Activated T-cell treated with anti-CD3 and anti-CD28 coated beads for 4 hours (primary cell): ENCODE measurements at places on chromosomes 3 and 15.

- no peak for DNase-seq
These were observed 26.6 kb downstream of the ACSBG1 start for GRCh38 chr15:78207641-78208340.

GRCh38 chr3:187568171-187568570 lies 102.0 kb downstream of the SST start:
- DNase-seq = no peak

DNA sequence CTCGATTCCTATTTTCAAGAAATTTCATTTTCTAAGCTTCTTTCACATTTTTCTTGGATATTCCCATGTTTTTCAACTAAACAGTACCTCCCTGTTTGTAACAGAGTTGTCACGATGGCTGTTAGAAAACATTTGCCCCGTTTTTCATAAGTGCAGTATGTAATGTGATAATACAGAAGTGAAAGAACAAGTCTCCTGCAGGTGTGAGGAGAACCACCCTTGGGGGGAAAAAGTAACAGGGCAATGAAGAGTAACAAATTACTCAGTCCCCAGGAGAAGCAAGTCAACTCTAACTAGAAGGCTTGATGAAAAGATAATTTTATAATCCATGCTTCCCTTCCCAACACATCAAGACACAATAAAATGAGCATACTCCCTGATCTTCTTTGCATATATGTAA lies 493.3 kb downstream of the FOXP1 start:
- DNase-seq = no peak

DNA sequence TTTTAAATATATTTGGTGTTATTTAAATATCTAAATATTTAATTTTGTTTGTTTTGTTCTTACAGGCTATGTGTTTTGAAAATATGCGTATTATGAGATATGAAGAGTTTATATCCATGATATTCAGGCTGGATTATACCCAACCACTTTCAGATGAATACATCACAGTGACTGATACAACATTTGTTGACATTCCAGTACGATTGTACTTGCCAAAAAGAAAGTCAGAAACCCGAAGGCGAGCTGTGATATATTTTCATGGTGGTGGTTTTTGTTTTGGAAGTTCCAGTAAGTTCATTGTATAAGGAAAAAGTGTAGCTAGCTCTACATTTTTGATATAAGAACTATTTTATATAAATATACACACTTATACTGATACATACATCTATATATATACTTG lies 6.9 kb downstream of the AADACL2 start:
- DNase-seq = no peak

DNA sequence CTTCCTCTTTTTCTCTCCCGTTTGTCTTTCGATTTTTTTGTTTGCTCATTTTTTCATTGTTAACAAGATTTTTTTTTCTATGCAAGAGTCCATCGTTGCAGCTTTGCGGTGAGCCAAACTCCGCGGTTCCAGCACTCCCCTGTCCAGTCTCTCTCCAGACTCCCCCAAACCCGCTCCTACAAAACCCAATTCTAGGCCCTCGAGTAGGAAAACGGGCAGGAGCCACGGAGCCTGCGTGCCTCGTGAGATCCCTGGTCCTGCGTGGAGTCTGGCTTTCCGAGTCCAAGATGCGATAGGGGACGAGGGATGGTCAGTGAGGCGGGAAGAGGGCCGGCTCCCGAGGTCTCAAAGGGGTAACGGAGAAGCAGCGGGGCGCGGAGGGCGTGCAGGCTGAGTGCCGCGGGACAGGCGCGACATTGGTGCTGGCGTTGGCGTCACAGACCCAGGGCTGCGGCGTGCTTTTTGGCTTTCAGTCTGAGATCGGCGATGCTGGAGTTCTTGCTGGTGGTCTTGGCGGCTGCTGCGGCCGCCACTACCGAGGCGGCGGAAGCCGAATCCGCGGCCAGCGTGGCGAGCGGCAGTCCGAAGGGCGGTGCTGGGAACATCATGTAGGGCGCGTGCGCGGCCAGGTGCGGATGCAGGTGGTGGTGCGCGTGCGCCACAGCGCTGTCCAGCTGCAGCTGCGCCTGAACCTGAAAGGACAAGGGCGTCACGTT lies 8.5 kb downstream of the SHOX2 start:
- DNase-seq = peak; percentile 36

DNA sequence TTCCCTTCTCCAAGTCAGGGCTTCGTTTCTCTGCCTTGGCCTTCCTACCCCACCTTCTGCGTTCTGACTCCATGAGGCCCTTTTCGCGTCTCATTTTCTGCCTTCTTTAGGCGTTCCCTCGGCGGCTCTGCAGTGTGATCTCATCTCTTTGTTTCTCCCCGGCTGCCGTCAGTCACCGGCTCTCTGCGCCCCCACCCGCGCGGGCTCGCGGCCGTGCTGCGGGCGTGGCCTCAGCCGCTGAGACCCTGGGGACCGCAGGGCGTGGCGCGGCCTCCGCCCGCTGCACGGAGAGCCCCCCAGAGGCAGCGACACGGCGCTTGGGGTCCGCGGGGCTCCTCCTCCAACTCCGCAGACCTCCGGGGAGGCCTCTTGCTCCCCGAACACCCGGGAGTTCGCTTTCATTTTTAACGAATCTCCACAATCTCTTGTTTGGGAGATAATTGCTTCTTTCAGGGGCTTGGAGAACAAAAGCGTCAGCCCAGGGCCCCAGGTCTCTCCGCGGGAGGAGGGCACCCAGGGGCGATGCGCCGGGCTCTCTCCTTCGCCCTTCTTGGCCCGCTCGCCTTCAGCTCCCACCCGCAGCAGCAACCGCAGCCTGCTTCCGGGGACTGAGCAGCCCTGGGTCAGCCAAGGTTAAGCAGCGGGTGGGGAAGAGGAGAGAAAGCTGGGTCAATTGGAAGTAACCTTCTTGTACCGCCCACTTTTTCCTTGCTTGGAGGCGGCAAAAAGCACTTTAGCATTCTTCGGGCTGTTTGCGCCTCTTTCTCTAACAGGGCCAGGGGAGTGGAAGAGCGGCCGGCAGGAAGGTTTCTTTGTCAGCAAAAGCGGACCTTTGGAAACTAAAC lies 35.2 kb downstream of the GAP43 start:
- DNase-seq = peak; percentile 51

- no peak for DNase-seq
These were observed 491.8 kb downstream of the MECOM start for GRCh38 chr3:169171739-169172138.

DNA sequence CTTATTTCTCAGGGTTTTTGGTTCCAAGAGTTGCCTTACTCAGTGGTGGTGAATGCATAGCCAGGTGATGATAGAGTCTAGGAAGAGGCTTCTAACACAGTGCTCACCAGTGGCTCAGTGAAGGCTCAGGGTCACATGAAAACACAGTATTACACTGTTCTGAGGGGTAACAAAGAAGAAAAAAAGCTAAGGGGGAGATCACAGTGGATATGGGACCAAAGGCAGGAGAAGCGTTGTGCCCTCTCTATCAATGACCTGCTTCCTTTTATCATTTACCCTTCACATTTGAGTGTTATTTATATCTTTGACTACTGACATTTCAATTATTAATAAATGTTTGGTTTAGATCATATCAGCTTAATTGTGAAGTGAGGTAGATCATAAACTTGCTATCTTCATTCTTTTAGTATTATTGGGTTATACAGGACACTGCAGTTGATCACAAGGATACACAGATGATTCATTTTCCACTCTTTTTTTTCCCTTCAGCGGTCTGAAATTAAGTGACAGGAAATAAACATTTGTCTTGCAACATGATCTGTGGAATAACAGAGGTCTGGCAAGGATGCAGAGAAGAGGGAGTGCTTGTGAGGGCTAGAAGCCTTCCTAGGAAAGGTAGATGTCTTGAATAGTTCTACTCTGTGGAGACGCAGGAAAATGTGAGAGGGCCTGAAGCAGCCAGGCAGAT lies 171.7 kb downstream of the C3orf38 start:
- DNase-seq = no peak

DNA sequence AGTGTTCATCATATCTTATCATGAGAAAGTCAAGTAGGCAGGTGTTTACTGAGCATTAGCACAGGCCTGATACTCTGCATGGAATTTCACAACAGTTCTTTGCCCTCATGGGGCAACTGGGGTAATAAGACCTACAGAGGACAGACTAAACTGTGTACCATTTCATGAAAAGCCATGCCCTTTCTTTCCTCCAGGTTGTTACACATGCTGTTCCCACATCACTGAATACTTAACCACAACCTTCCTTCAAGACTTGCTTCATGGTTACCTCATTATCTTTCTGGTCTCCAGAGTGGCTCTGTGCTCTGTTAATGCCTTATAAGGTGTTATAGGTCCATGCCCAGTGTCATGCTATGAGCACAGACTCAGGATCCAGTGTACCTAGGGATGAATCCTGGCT lies 28.2 kb upstream of the RSL24D1 start:
- no peak for DNase-seq

DNA sequence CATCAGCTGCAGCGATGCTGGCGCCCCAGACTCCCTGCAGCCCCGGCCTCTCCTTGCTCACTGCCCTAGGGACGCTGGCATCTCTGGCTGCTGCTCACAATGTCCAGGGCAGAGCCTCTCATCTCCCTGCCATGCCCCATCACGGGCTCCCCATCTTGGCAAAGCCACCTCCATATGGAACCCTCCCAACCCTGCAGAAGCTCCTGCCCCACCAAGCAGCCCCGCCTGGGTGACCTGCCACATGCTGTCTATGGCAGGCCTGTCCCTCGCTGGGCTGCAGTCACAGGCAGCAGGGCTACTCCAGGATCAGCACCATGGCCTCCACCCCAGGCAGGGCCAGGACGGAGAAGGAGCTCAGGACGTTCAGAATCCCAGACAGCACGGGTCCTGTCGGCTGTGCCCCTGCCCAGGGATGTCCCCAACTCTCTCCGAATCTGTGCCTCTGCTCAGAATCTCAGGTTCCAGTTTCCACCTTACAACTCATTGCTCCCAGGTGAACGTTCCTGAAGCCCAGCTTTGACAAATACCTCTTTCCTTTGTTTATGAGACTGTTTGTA lies 58.4 kb downstream of the PLXNA1 start:
- no peak for DNase-seq

DNA sequence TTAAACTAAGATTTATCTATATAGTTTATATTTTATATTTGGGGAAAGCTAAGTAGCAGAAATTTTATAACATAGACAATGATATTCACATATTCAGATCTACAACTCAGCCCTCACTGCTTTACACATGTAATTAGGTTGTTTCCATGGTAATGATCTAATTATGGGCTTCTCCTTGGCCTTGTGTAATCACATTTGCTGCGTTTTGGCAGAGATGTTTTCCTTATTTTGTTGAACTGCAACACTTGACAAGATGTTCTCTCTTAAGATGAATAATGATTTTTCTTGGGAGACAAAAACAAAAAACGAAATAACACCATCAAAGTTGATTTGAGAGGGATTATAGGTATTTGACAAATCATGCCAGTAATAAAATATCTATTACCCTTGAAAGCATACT lies 635.6 kb upstream of the TBL1XR1 start:
- no peak for DNase-seq

DNA sequence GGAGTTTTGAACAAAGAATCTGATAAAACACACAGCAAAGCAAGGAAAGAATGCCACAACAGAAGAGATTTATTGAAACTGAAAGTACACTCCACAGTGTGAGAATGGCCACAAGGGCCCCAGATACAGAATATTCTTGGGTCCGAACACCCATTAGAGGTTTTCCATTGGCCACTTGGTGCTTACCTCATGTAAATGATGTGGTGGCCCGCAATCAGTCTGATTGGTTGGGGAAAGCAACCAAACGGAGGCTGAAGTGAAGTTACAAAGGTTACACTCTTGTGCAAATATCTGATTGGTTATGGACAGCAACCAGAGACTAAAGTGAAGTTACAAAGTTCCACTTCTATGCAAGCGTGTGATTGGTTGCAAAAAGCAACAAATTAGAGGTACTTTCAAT lies 20.4 kb downstream of the NSUN3 start:
- no peak for DNase-seq

DNA sequence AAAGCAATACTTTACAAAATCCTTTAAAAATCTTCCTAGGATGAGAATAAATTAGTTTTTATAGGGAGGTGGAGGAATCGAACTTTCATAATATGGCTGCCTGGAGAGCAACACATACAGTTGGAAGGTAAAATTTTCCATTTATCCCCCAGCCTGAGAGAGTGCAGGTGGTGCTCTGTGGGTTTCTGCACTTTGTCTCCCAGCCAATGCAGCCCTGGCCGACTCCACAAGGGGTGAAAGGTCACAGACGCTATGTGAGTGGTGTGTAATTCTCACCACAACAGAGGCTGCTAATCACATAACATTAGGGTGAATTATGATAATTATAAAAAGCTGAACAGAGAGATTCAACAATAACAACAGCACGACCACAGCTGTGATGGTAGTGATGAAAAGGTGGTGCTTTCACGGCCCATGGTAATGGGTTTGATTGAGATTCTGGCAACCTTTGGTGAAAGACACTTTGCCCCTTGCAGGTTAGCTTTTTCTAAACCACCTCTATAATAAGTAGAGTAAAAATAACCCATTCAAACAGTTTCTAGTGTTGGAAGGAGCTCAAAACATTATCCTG lies 30.1 kb upstream of the NANOGP8 start:
- DNase-seq = no peak

DNA sequence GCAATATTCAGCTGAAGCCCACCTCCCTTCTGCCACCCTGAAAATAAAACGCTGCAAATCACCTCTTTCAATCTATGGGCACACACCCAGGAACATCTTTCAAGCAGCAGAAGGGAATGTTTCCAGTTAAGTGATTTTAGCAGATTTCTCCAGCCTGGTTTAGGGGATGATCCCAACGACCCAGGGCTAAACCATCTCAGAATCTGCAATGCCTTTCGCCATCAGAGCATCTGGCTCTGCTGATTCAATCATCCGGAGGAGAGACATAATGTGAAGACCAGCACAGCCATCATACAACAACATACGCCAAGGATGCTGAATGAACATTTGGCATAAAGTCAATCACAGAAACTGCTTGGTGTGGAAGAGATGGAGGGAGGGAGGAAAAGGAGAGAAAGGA lies 15.5 kb upstream of the LRRN1 start:
- DNase-seq = no peak

GRCh38 chr15:49610157-49610918 lies 10.3 kb downstream of the FAM227B start:
- DNase-seq = no peak

GRCh38 chr15:34336991-34337556 lies 507 bp downstream of the SLC12A6 start:
- DNase-seq = no peak

DNA sequence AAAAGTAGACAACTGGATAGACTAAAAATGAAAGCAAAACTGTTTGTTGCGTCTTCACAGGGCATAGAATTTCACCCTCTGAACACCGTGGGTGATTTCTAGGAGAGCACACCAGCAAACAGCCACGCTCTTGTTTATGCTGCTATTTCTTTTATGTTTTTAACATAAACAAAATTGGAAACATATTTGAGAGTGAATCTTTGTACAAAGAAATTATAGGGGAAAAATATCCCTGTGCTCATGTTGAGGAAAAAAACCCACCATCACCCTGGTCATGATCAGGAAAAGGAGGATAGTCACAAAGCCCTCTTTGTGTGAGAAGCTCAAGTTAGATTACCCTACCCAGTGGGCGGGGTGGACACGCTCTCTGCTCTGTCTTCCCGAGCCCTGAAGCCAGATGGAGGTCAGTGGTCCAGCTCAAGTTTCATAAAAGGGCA lies 313.3 kb downstream of the SATB1 start:
- DNase-seq = no peak
